ENCODE measurements at places on chromosomes 3 and 15. TPM values are rescaled to one million over a fixed set of nuclear protein-coding genes. Genes with fewer than 3 reads are reported as not detected.

DNA sequence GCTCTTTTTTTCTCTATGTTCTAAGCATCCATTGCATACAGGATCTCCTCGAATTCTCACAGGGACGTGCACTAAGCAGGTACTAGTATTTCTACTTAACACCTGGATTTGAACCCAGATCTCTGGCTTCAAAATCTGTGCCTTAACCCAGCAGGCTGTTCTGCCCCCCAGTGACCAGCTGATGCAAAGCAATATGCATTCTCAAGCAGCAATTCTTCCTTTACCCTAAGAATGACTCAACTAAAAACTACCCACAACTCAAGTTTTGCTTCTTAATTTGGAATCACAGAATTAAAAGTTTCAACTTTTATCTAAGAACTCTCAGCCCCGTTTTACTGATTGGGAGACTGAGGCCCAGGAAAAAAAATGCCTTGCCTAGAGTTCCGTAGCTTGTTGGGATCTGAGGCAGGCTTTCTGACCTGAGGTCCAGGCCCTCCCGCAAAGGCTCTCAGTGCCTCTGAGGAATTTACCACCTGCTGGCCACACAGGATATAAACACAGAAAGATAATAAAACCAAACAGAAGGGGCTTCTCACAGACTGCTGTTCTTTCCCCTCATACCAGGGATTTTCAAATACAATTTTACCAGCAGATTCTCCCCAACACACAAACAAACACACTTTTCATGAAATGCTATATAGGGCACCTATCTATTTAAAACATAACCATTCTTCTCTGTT lies 115.4 kb upstream of the RAD18 start:
- no peak for DNase-seq

GRCh38 chr15:56337084-56337725 lies 28.0 kb upstream of the TEX9 start:
- no peak for DNase-seq

- DNase-seq = no peak
Observed at GRCh38 chr3:51777985-51778384, 1.1 kb downstream of the IQCF6 start.

DNA sequence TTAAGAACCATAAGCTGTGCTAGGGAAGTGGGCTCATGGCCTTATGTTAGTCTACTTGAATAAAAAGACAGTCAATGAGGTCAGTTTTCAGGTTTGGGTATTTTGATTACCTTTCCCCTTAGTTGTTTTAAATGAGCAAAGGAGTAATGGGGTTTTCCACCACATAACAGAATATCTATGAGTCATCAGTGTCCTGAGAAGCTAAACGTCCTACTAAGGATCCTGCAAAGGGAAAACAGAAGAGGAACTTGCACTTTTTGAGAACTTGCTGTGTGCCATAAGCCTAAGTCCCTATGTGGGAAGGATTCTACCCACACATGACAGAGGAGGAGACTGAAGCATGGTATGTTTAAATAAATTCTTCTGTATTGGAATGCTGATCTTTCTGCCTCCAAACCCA lies 292.8 kb upstream of the TMC3 start:
- DNase-seq = no peak

DNA sequence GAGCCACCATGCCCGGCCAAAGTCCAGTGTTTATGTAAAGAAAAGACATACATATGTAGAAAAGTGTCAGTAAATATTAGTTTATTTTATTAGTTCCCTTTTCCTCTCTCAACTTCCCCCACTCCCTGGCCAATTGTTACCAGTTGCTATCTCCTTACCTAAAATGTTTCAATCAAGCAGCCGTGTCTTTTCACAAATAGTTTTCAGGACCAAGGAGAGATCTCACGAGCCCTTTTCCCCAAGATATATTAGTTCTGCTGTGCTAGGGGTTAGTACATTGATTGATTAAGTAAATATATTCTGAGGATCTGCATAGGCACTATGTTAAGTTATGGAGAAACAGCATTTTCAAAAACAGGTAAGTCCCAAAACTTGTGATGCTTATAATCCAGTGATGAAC lies 87.4 kb downstream of the ZIC4 start:
- DNase-seq = no peak

GRCh38 chr3:147030274-147030673 lies 376.1 kb downstream of the ZIC4 start:
- DNase-seq = no peak

DNA sequence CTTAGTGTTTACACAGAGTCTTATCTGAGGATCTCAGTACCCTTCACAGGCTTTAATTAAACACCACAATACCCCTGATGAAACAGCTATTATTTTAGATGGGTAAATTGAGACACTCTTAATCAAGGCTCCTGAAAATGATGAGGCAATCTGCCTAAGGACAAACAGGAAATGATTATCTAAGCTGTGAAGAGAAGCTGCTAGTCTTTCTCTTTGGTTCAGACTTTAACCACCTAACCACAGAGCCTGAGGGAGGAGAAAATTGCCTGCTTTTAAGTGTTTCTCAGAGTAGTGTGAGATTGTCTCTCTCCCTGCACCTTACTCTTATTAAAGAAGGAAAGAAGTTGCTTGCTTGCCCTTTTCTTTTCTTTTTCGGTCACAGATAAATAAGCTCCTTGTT lies 364.3 kb upstream of the ADAMTS9 start:
- DNase-seq = no peak

Gene GABRR3
- total RNA-seq = not detected

Measured in vagina (tissue), 2 donors.